Aorta (tissue), 5 donors: ENCODE measurements at places on chromosomes 7 and 10. TPM values are rescaled to one million over a fixed set of nuclear protein-coding genes. Genes with fewer than 3 reads are reported as not detected.

The SLIT1 gene
- 0.19 TPM for total RNA-seq

The ACSM6 gene
- 0.99 TPM for total RNA-seq

The FAM131B gene
- total RNA-seq, result 2.8 TPM

The RHOBTB1 gene
- total RNA-seq, result 22.8 TPM

The TLX1 gene
- total RNA-seq, result not detected

The GIMAP6 gene
- 49.2 TPM for total RNA-seq

The ADCY1 gene
- total RNA-seq, result 3.3 TPM

The GLUD1 gene
- 118 TPM for total RNA-seq

The TMEM254 gene
- 8.1 TPM for total RNA-seq

GRCh38 chr10:44780426-44780825 lies 130.7 kb upstream of the TMEM72 start:
- no peaks in the 10 kb centered on the region for H3K4me1 ChIP-seq
- H3K4me3 ChIP-seq, result no peak overlapping the region
- no peaks in the 10 kb centered on the region for H3K36me3 ChIP-seq
- H3K27me3 ChIP-seq, result no peaks in the 10 kb centered on the region
- no peak for DNase-seq
- no peak overlapping the region for H3K27ac ChIP-seq

- H3K4me1 ChIP-seq, result no peaks in the 10 kb centered on the region
- DNase-seq, result no peak
- no peak overlapping the region for H3K27ac ChIP-seq
- no peaks in the 10 kb centered on the region for H3K27me3 ChIP-seq
- H3K4me3 ChIP-seq, result no peak overlapping the region
- H3K36me3 ChIP-seq, result no peaks in the 10 kb centered on the region
Measured at GRCh38 chr7:5488286-5488878, 64.7 kb upstream of the TNRC18 start.

- H3K4me1 ChIP-seq, result no peaks in the 10 kb centered on the region
- H3K27ac ChIP-seq, result no peak overlapping the region
- no peak overlapping the region for H3K4me3 ChIP-seq
- H3K27me3 ChIP-seq, result no peaks in the 10 kb centered on the region
- no peaks in the 10 kb centered on the region for H3K36me3 ChIP-seq
Measured at GRCh38 chr10:109062371-109062770, 860.9 kb downstream of the XPNPEP1 start.

DNA sequence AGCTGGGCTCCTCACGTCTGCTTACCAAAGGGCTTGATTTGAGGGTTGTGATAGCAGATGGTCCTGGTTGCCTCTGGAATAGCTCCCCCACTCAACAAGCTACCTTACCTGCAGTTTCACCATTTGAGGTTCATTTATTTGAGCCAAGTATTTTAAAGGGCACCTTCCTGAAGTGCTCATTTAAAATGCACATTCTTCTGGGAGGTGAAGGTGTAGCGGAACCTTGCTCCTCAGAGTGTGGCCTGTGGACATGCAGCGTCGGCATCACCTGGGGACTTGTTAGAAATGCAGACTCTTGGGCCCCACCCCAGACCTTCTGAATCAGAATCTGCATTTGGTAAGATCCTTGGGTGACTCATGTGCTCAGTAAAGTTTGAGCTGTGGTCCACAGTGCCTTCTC lies 2.3 kb downstream of the CDH23 start:
- no peak overlapping the region for H3K27ac ChIP-seq
- H3K27me3 ChIP-seq, result no peaks in the 10 kb centered on the region
- no peak for DNase-seq
- no peaks in the 10 kb centered on the region for H3K4me1 ChIP-seq
- no peaks in the 10 kb centered on the region for H3K36me3 ChIP-seq

GRCh38 chr7:36871863-36872262 lies 147.6 kb upstream of the AOAH start:
- H3K27ac ChIP-seq, result no peak overlapping the region
- H3K4me1 ChIP-seq, result no peaks in the 10 kb centered on the region
- no peak overlapping the region for H3K4me3 ChIP-seq
- no peak for DNase-seq
- no peaks in the 10 kb centered on the region for H3K27me3 ChIP-seq

- DNase-seq, result no peak
- H3K4me1 ChIP-seq, result no peaks in the 10 kb centered on the region
- H3K4me3 ChIP-seq, result no peak overlapping the region
- no peaks in the 10 kb centered on the region for H3K27me3 ChIP-seq
Measured at GRCh38 chr7:13904689-13905088, 84.8 kb downstream of the ETV1 start.

DNA sequence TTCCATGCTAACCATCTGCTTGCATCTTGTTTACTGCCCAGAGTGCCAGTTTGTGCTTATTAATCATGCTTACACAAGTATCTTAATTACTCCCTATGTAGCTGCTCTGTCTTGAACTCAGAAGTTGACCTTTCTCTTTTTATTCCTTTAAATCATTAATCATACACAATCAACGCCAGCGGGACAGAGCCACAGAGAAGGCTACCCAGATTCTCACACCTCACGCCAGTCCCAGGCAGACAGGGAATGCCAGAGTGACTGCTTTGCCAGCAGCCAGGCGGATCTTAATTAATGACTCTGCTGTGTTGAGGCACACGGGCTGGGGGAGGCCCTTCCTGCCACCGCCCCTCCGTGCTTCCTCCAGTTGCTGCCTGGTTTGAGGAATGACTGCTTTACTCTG lies 229.4 kb downstream of the LRMDA start:
- no peaks in the 10 kb centered on the region for H3K36me3 ChIP-seq
- no peaks in the 10 kb centered on the region for H3K27me3 ChIP-seq
- H3K27ac ChIP-seq, result peak overlapping the region; percentile 83
- no peak overlapping the region for H3K4me3 ChIP-seq

- DNase-seq, result no peak
- peaks cover 5% of the 10 kb centered on the region for H3K4me1 ChIP-seq
- no peak overlapping the region for H3K27ac ChIP-seq
Measured at GRCh38 chr7:16698200-16698905, 52.4 kb downstream of the BZW2 start.

DNA sequence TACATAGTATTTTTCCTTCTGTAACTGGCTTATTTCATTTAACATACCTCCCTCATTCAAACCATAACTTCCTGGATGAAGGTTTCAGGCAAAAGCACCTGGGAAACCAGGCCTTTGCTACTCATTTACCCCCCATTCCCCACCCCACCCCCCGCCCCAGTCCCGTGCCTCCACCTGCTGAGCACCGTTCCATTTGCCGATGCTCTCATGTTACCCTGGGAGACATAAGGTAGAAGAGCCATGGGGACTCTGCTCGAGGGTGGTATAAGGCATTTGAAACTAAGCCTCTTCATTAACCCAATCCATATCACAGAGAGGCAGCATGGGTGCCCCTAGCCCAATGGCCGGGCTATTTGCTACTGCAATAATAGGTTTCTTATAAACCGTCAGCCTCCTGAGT lies 22.2 kb upstream of the MCM10 start:
- H3K27me3 ChIP-seq, result no peaks in the 10 kb centered on the region
- H3K4me3 ChIP-seq, result no peak overlapping the region
- H3K36me3 ChIP-seq, result peaks cover 23% of the 10 kb centered on the region

DNA sequence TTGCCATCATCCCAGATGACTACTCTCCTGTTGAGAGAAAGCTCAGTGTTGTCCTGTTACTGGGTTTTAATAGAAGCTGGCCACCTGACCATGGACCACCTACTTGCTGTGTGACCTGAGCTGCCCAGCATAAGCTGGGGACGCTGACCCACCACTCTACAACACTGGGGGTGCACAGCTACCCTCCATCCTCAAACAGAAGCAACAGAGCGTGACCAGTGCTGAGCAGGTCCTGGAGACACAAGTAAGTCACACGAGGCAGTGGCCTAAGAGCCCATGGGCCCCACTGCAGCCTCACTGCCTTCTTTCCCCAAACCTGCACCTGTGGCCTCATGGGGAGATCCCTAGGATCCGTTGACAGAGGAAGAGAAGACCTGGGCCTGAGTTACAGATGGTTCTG lies 198.6 kb upstream of the ADARB2 start:
- H3K36me3 ChIP-seq, result no peaks in the 10 kb centered on the region
- H3K27me3 ChIP-seq, result no peaks in the 10 kb centered on the region

DNA sequence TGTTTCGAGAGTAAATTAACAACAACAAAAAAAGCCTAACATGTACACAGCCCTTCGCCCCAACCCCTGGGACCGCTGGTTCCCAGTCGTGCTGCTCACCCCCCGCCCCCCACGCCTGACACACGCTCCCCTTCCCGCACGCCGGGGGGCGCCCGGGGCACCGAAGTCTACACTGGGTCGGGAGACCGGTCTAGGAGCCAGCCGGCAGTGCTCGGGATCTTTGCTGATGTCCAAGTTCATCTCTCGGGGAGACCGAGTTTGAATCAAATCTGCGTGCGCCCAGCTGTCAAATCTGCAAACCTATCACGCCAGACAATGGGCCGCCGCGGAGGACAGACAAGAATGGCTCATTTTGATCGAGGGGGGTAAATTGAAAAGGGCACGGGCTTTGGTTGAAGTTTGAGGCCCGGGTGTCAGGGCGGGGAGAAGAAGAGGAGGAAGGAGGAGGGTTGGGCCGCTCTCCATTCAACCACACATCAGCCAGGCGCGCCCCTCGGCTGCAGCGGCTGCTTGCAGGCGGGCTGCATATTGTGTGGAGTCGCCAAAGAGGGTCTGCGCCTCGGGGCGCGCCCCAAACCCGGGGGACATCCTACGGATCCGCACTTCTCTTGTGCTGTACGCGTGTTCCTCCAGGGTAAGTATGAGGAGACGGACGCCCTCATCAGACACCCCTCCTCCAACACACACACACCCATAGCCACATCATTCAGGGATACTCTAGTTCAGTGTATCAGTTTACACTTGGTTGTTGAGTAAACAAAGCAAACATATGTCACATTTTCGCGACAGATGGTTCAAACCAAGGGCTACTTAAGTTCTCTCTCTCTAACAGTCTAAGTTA lies 1.3 kb upstream of the GFRA1 start:
- peak; percentile 75 for DNase-seq
- H3K36me3 ChIP-seq, result no peaks in the 10 kb centered on the region
- no peak overlapping the region for H3K27ac ChIP-seq
- no peaks in the 10 kb centered on the region for H3K4me1 ChIP-seq
- H3K27me3 ChIP-seq, result no peaks in the 10 kb centered on the region

GRCh38 chr10:67527351-67527750 lies 168.6 kb downstream of the CTNNA3 start:
- H3K27ac ChIP-seq, result no peak overlapping the region
- no peak for DNase-seq
- no peak overlapping the region for H3K4me3 ChIP-seq

DNA sequence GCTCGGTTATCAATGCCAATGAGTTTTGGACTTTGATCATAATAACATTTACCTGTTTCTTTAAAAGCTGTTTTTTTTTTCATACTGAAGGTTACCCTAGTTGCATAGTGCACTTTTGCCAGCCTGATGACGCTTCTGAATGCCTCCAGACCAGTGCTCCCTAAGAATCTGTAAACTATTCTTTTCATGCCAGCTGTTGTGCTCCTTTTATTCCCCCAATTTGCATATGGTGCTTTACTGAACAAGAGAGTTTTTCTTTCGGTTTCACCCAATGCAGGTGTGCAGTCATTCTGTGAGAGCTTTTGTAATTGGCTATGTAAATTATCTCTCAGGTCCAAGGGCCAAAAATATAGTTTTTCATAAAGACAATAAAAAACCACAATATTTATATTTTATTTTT lies 48.1 kb upstream of the GLCCI1 start:
- H3K27ac ChIP-seq, result no peak overlapping the region
- H3K4me3 ChIP-seq, result no peak overlapping the region
- no peak for DNase-seq
- no peaks in the 10 kb centered on the region for H3K36me3 ChIP-seq
- H3K4me1 ChIP-seq, result no peaks in the 10 kb centered on the region

DNA sequence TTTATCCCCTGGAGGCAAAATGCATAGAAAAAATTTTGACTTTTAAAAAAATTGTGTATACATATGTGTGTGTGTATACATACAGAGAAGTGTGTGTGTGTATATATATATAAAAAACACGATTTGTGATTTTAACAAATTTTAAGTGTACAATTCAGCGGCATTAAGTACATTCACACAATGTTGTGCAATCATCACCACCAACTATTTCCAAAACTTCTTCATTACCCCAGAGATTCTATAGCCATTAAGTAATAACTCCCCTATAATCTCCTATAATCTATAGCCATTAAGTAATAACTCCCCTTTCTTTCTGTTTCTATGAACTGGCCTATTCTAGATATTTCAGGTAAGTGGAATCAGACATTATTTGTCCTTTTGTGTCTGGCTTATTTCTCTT lies 20.7 kb upstream of the CAMK2B start:
- H3K4me1 ChIP-seq, result no peaks in the 10 kb centered on the region
- H3K27me3 ChIP-seq, result no peaks in the 10 kb centered on the region
- H3K4me3 ChIP-seq, result no peak overlapping the region
- DNase-seq, result no peak

DNA sequence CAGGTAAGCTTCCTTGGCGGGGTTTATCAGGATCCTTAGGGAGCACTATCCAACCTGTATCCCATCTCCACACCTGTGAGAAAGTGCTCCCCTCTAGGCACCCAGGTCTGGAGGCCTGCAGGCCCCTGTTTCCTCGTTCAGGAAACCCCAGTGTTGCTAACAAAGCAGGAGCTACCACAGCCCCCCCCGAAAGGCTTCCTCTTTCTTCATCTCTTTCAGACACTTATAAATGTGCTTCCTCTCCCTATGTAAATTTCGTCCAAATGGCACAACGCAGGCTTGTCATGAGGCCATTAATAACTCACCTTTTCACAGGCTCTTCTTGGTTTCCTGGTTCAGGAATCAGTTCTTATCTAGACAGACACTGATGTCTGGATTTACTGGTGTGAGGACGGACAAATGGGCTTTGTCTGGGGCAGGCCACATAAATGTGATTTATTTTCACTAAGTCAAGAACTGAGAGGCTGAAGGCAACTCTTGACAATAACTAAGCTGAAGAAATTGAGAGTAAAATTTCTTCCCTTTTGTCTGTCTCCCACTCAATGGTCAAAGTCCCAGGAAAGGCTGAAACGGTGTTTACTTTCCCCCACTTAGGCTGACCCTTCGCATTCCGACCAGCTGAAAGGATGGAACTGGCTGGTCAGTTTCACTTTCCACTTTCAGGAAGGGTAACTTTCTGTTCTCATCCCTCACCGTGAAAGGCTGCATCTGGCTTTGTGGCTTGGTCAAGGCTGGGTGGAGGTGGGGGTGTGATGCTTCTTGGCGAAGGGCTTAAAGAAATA lies 46.8 kb downstream of the PIK3AP1 start:
- no peaks in the 10 kb centered on the region for H3K27me3 ChIP-seq
- H3K4me1 ChIP-seq, result peaks cover 2% of the 10 kb centered on the region
- no peaks in the 10 kb centered on the region for H3K36me3 ChIP-seq

DNA sequence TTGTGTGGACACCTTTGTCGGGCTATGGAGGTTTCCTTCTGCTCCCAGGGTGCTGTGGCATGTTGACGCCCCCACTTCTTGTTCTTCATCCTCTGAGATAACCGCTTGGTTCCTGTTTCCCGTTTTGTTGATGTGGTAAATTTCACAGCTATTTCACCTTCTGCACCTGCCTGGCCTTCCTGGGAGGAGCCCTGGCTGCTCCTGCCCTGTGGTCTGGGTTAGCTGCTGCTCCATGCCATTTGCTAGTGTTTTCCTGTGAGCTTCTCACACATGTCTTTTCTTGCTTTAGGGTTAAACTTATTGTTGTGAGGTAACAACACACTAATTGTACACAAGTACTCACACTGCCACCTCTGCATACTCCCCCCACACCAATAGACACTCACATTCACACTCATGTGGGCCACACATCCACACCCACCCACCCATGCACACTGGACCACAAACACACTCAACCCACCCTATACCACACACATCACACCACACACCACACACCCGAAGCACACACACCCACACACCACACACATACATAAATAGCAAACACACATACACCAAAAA lies 46.5 kb upstream of the MSMB start:
- no peaks in the 10 kb centered on the region for H3K4me1 ChIP-seq
- H3K36me3 ChIP-seq, result no peaks in the 10 kb centered on the region
- no peak overlapping the region for H3K27ac ChIP-seq
- H3K27me3 ChIP-seq, result no peaks in the 10 kb centered on the region
